NCI-H524 (cell line): ENCODE measurements at places on chromosomes 5 and 9.

DNA sequence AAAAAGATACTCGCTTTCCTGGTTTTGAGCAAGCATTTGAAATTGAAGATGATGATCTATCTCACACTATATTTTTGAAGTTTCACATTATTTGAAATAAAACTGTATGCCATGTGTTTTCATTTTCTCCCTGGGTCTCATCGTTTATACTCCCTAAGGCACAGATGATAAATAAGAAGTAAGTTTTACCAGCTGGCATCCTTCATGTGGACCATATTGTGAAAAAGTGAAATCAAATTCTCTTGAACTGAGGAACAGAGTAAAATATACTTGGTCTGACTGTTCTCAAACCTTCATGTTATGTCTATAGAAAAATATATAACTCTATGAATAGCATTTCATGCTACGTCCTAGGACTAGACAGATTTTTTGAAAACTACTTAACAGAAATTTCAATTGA is 1600.9 kb upstream of the C9orf72 start:
- no peak for DNase-seq

GRCh38 chr9:109319017-109319625 is 1.7 kb downstream of the EPB41L4B start:
- DNase-seq: peak; percentile 62

- no peak for DNase-seq
These were observed 126.1 kb upstream of the IFNE start for GRCh38 chr9:21608200-21608599.

DNA sequence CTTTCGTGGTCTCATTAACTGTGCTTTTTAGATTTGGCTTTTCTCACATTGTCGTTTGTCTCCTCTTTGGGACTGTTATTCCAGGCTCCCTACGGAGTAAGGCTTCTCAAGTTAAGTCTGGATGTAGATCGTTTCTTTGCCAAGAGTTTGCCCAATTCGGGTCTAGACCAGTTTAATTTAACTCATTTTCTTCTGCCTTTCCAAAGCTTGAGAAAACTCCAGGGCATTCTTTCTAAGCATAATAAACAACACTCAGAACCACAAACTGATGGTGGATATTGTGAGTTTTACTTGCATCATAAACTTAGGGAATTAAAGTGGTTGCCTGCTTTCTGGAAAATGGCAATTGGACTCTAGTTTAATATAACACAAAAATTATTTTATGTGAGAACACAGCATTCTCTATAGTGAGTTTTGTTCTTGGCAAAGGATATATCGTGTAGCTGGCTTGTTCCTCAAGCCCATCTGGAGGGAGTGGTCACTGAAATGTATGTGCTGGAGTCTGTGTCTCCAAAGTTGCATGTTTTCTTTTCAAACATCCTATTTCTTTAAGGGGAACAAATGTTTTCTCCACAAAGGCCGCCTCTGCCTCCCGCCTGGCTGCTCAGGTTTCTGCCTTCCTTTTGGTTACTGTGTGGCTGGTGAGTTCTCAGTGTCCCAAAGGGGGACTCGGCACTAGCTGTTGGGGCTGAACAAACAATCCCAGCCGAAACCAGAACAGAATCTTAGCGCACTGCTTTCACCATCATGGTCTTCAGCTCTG is 211.3 kb upstream of the FBN2 start:
- DNase-seq: no peak

- DNase-seq: no peak
These were observed 6.3 kb upstream of the SMU1 start for GRCh38 chr9:33082538-33083326.

DNA sequence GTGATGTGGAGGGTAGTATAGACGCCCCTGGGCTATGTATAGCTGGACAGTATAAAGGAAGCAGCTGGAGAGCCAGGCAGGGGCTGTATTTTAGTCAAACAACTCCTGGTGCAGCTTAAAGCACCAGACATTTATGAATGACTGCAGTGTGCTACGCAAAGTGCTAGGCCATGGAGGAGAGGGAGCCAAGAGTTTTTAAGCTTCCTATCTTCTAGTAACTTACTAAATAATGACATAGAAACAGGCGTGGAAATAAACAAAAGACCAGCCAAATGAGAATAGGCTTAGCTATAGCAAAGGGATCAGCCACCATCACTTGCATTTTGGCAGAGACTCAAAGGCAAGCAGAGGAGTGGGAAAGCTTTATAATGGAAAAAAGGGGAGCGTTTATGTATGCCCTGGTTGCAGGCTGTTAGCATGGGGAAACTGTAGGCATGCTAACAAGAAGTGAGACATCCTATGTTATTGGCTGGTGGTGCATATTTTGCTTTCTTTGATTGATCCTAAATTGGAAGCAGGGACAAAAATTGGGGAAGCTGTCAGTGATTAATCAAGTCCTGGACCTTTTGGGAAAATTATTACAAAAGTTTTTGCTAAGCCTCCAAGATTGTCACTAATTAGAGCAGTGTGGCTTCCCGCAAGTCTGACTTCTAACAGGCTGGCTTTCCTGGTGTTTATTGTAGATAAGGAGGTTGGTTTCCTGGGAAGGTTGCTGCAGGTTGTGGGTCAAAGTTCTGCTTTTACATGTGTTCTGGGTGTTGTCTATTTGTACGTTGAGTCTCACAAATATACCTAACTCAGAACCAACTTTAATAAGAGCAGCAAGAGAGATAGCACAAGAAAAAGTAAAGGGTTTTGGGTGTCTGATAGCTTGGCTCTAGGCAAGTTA is 46.6 kb downstream of the RAB3C start:
- DNase-seq: no peak

DNA sequence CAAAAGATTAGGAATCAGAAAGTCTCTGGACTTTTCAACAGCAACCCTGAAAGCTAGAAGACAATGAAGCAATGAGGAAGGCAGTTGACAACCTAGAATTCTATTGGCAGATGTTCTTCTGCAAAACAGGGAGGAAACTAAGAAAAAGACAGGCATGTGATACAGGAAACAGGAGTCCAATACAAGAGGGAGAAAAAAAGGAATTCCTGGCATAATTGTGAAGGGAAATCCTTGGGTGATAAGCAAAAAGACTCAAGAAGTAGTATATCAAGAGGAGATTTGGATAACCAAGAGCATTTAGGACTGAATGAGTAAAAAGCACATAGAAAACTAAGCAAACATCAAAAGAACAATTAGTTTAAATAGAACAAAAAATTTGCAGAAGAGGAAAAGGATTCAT is 58.6 kb downstream of the LPAR1 start:
- DNase-seq: no peak

DNA sequence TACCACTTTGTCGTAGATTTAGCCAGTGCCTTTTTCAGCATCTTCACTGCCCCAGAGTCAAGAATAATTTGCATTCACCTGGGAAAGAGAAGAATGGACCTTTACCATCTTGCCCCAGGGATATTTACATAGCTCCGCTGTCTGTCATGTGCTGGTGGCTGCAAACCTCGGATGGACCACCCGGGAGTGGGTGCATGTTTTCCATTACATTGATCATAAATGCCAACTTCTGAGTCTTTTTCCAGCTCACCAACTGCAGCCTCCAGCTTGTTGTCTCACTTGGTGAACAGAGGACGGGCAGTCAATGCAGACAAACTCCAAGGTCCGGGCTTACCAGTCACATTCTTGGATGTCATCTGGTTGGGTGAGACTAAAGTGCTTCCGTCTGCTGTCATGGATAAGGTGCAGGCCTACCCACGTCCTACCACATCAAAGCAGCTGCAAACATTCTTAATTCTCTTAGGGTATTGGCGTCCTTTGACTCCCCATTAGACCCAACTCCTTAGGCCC is 155.8 kb upstream of the APC start:
- DNase-seq: no peak

DNA sequence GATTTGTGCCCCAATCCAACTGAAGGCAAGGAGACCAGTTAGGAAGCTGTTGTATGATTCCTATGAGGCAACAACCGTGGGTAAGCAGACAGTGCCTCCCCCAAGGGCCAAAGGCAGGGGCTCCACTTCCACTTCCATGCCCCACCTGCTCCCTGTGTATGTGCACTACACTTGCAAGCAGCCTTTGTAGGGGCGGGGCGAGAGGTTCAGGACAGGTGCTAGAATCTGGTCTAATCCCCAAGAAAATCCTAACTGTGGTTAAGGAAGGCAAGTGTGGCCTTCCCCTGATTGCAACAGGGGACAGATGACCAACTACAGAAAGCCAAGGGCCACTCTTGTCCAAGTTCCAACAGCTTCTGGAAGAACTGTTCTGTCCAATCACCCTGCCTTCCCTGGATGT is 41.7 kb downstream of the B4GALT1 start:
- DNase-seq: no peak

DNA sequence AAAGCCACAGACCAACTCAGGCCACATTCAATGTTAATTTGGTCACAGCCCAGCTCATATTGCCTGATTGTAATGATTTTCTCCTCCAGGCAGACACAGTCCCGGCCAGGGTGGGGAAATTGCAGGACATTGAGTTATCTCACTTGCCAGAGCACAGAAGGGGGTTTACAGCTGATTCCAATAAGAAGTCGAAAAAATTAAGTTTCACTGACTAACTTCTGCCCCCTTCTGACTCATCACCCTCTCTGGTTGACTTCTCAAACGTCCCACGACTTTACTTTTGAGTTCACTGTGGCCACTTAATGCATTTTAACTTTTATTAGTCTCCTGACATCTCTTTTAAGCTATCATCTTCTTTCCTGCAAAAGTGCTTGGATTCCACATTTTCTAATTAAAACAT is 321.4 kb upstream of the WWC1 start:
- no peak for DNase-seq

DNA sequence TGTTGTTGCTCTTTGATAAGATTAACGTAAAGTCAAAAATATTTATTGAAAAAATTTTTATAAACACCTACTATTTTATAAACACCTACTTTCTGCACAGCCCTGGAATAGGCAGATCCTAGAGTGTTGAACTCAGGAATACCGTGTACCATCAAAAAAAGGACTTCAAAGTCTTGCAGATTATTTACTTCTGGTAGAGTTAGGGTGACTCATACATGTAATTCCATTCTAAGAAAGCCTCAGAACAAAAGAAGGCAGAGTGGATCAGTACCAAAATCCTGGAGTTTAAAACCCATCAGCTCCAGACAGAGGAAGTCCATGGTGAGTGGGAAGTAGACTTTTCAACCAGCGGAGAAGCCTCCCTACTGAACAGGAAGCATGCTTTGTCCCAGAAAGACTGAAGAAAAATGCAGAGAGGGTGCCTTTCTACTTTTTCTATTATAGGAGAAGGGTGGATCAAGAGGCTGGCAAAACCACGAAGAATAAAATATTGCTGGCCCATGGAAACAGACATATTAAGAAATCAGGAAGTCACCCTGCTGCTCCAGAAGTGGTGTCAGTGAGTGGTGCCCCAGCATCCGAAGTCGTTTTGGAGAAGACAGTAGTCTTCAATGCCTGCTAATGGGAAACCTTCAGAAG is 45.1 kb upstream of the DAB2 start:
- DNase-seq: no peak

- no peak for DNase-seq
These were observed 1504.6 kb upstream of the CDH9 start for GRCh38 chr5:28542987-28543386.

DNA sequence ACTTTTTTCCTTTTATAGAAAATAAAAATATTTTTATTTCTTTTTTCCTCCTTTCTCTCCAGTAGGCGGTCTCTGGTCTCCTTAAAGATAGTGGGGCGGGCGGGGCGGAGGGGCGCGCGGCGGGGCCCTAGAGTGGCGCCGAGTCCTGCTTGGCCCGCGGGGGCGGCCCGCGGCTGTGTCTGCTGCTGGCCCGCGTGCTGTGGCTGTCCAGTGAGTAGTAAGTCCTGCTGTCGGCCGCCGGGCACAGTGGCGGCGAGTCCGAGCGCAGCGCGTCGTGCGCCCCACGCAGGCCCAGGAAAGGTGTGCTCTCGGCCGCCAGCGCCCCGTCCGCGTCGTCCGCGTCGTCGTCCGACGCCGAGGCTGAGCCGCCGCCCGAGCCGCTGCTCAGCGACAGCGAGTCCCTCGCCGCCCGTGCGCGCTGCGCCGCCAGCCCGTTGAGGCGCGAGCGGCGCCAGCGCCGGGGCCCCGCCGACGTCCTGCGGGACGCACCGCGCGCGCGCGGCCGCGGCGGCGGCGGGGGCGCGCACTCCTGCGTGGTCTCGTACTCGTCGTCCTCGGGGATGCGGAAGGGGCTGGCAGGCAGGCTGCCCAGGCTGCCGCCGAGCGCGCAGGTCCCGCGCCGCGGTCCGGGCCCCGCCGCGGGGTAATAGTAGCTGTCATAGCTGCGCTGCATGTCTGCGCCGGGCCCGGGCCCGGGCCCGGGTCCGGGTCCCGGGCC is 52.3 kb downstream of the PSD2 start:
- DNase-seq: peak; percentile 25

- DNase-seq: no peak
These were observed 1.1 kb upstream of the KIAA1958 start for GRCh38 chr9:112485574-112485973.

GRCh38 chr9:135239100-135239768 is 151.8 kb downstream of the OLFM1 start:
- no peak for DNase-seq

DNA sequence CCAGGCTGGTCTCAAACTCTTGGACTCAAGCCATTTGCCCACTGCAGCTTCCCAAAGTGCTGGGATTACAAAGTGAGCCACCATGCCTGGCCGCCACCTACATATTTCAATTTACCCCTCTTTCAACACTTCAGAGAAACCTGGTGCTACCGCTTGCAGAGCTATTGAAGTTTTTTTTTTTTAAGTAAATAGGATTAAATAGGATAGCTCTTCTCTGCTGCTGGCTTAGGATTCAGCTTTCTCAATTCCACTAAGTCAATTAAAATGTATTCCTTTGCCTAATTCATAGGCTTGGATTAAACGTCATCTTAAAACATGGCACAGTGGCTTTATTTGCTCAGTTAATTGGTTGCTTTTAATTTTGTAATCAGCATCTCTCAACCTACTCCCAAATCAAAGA is 41.0 kb downstream of the KIAA1191 start:
- DNase-seq: no peak

DNA sequence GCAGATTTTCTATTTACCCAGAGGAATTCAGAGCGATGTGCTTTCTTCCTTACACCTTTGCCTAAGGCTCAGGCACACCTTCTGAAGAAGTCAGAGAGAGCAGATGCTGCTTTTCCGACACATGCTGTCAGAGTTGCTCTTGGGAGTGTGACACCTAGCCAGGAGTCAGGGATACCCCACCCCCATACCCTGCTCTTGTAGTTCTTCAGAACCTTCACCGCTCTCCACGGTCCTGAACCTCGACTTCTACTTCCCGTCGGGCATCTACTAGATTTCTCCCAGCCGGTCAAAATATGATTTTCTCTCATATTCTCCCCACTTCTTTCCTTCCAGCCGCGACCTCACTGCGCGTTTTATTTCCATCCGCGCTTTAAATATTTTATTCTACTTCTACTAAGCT is 1.7 kb downstream of the GRIN3A start:
- no peak for DNase-seq

DNA sequence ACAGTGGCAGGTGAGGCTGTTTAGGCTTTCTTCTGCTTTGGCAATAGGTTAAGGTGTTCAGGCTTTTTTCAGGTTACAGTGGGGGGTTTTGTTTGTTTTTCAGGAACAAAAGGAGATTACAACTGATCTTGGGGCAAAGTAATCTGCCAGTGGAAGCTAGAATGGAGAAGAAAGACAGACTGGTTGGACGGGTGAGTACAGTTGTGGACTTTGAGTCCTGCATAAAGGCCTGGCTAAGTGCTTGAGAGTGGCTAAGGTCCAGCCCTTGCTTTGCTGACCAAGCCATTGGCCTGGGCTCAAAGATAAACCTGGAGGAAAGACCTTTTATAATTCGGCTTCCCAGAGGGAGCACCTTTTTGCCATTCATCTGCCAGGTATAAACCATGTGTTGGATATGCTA is 63.1 kb downstream of the MTMR12 start:
- no peak for DNase-seq

GRCh38 chr5:124733329-124733650 is 13.1 kb downstream of the ZNF608 start:
- peak; percentile 61 for DNase-seq

- DNase-seq: no peak
These were observed 29.9 kb downstream of the USP20 start for GRCh38 chr9:129864991-129865647.
